OCI-LY7 (cell line): ENCODE measurements at places on chromosomes 12 and 14.

- no peak for DNase-seq
Measured at GRCh38 chr12:91240386-91241095, 57.9 kb upstream of the DCN start.

DNA sequence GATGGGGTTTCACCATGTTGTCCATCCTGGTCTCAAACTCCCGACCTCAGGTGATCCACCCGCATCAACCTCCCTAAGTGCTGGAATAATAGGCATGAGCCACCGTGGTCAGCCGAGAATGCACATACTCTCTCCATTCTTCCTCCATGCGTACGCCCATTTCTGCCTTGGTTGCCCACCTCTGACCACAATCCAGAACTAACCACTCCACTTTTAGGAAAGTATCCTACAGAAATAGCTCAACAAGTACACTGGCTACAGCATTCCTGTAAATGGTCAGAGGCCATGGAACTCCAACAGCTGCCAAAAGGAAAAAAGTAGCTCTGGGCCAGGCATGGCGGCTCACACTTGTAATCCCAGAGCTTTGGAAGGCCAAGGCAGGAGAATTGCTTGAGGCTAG lies 60.7 kb downstream of the IRF2BPL start:
- no peak for DNase-seq

DNA sequence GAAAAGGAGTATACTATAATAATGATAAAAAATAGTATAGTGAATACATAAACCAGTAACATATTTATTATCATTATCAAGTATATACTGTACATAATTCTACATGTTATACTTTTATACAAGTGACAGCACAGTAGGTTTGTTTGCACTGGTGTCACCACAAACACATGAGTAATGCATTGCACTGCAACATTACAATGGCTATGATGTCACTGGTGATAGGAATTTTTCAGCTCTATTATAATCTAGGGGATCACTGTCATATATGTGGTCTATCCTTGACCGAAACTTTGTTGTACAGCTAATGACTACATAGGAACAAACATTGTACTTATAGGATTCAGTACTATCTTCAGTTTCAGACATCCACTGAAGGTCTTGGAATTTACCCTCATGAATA lies 165.8 kb upstream of the SYT1 start:
- no peak for DNase-seq

DNA sequence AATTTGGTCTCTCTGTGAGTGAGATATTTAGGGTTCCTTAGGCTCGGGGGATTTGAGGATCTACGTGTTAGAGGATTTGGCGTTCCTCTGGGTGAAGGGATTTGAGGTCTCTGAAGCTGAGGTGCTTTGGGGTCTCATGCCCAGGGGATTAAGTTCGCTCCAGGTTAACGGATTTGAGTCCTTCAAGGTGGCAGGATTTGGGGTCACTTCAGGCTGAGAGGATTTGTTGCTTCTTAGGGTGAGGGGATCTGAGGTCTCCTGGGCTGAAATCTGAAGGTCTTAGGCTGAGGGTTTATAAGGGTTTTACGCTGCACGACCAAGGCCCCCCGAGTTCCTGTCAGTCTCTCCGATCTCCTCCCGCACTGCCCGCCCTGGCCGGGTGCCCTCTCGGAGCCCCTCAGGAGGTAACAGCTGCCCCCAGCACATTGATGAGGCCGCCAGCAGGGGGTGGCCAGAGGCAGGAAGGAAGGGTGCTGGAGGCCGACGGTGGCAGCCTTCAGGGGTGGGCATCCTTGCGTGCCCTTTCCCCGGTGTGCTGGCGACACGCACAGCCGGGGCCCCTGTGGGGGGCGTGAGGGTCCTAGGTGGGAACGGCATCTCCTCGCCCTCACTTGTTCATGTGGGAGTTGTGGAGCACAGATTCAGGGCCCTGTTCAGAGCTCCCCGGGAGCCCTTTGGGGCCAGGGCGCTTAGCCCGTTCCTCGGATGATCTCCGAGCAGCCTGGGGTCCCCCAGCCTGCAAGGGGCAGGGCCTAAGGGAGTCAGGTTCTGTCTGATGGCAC lies 14.3 kb downstream of the CEP170B start:
- no peak for DNase-seq

GRCh38 chr14:101947577-101947903 lies 16.8 kb upstream of the DYNC1H1 start:
- no peak for DNase-seq

DNA sequence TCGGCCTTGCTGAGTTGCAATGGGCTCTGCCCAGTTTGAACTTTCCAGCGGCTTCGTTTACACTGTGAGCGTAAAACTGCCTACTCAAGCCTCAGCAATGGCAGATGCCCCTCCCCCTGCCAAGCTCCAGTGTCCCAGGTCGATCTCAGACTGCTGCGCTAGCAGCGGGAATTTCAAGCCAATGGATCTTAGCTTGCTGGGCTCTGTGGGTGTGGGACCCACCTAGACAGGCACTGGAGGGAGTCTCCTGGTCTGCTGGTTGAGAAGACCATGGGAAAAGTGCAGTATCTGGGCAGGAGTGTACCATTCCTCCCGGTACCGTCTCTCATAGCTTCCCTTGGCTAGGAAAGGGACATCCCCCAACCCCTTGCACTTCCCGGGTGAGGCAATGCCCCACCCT lies 88.2 kb downstream of the KLHL28 start:
- DNase-seq = no peak

DNA sequence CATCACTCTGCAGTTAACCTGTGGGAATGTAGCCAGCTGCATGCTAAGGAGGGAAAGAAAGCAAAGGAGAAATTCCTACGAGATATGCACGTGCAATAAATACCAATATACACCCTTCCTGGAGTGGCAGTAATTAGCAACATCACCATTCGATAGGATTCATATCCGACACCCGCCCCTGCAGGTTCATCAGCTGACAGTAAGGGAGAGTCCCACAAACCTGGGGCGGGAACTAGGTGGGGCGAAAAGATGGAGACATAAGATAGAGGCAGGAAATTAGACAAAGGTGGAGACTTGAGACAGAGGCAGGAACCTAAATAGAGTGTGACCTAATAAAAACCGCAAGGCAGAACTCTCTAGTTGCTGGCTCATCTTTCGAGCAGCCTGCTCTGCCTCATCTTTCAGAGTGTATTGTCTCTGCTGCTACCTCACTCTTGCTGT lies 51.6 kb downstream of the PLEKHG3 start:
- DNase-seq = no peak

DNA sequence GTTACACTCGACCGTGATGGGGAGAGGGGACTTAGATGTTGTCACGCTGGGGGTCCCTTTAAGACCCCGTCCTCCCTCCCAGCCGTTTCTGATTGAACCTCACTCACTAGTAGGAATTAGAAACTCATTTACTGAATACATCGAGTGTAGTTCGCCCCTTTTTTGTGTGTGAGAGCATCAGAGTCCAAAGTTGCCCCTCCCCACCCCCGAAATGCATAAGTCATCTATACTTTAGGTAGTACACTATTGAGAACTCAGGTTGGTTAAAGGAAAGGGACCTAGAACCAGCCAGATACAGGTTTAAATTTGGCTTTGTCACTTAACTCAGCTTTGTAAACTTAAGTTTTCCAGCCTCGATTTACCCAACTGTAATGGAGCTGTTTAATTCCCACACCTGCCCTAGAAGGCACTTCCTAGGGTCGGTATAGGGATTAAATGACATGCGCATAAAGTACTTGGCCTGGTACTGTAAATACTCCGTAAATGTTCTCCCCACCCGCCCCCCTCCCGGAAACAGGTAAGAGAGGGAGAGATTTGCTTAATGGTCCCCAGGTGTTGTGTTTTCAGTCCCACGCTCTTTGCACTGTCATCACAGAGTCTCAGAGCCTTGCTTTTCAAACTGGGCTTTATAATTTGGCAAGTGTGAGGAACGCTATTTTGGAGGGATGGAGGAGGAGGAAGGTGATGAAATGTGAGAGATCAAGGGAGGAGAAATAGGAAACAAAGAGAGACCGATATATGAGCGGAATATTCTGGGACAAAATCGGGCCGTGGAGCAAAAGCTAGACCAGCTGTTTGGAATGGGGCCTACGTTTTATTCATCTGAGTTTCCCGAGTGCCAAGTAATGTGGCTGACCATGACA lies 897 bp downstream of the SUDS3 start:
- peak; percentile 53 for DNase-seq

DNA sequence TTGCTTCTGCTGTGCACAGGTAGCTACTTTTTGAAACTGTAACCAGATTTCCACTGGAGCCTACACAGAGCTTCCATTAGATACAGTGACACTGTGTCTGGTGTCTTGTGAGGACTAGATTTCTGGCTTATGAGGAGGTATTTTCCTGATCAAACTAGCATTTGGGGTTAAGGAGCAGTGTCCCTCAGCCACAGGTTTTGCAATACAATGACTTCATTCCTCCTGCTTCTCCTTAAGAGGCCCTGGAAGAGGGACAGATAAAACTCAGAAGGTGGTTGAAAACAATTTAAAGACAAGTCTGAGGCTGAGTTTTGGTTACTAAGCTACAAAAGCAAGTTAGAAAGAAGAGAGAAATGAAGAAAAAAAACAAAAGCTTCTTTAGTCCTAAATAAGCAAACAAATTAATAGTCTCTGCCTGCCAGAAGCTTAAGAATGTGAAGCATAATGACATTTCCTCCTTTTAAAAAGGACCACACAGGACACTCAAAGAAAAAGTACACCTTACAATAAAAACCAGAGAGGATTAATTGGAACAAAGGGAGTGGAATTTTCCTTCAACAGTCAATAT lies 53.0 kb downstream of the PKP2 start:
- DNase-seq = no peak

GRCh38 chr12:19450362-19450761 lies 11.1 kb downstream of the AEBP2 start:
- no peak for DNase-seq

- DNase-seq = no peak
Measured at GRCh38 chr12:3713483-3713882, 39.4 kb downstream of the CRACR2A start.

- no peak for DNase-seq
Measured at GRCh38 chr12:112597986-112598385, 179.2 kb downstream of the PTPN11 start.

DNA sequence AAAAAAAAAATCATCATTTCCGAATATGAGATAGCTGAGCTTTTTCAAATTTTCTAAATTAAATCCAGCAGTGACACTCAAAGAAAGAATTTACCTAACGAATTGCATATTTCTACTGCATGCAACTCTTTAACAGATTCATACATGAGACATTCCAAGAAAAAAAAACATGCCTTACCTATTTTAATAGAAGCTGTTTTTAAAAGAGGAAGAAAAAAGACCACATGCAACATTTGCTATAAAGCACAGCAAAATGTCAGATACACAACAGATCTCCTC lies 18.5 kb downstream of the CORO1C start:
- no peak for DNase-seq

GRCh38 chr12:90237841-90238240 lies 529.2 kb upstream of the ATP2B1 start:
- no peak for DNase-seq

DNA sequence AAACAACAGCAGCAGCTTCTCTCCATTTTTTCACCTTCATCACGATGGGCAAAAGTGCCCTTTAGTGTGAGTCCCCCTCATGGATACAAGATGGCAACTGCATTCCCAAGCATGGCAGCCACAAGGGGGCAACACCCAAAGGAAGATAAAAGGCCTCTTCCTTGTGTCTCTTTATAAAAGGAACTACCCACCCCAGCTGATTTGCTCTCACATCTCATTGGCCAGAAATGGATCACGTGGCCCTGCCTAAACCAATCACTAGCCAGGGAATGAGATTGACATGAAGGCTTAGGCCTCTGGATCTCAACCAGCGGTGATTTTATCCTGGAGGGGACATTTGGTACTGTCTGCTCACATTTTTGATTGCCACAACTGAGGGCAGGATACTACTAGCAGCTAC lies 21.9 kb upstream of the IFT81 start:
- DNase-seq = peak; percentile 79

- no peak for DNase-seq
Measured at GRCh38 chr12:108442067-108442466, 73.0 kb upstream of the FICD start.

GRCh38 chr12:52162981-52163380 lies 28.8 kb downstream of the KRT80 start:
- DNase-seq = no peak

DNA sequence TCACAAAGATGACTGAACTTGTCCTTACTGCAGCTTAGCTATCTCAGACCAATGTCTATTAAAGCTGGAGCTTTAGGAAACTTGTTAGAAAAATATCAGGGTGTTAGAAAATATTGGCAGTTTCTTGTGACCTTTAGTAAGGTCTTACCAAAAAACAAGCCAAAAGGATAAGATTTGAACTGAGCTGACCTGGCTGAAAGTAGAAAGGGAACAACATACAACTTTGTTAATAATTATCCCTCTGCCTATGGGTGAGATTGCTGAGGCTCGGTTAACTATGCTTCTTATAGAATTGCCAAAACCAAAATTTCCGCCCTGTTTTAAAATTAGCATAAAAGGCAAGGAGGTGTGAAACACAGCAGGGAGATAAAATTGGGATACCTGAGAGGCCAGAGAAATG lies 73.8 kb downstream of the DHRS2 start:
- DNase-seq = no peak

- DNase-seq = no peak
Measured at GRCh38 chr12:89827592-89827991, 119.0 kb upstream of the ATP2B1 start.

DNA sequence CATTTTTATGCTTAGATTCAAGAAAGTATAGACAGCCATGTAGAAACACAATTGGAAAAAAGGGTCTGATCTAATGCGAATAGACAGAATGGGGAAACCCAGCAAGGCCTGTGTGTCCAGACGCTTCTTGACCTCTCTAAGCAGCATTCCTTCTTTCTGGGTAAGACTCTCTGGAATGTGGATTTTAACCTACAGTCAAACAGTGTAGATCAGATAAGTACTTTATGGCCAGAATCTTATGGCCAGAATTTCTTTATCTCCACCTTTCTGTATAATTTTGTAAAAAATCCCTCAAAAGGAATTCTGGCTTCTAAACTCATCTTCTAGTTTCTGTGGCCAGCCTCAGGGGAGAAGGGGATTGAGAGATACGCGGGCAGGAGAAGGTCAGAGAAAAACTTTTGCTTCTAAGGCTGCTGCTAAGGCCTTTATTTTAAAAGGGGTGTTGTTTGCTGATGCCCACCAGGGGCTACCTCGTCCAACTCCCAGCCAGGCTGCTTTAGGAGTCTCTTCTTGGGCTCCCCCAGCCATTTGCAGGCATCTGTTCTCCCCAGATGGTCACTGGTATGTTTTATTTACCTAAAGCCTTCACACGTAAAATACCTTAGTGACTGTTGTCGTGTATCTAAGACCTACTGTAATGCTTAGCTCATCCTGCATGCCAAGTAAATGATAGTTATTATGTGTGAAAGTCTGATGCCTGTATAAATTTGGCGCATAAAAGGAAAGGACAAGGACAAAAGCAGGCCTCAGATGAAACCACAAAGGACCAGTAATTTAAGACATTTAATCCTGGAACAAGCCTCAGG lies 68.4 kb downstream of the ANO6 start:
- no peak for DNase-seq

GRCh38 chr12:24839268-24839791 lies 109.6 kb downstream of the BCAT1 start:
- no peak for DNase-seq

- DNase-seq = no peak
Measured at GRCh38 chr12:115405471-115405860, 721.5 kb upstream of the TBX3 start.
